Activated naive CD8-positive, alpha-beta T cell treated with anti-CD3 and anti-CD28 coated beads for 36 hours (primary cell): ENCODE measurements at places on chromosomes 2 and 18.

DNA sequence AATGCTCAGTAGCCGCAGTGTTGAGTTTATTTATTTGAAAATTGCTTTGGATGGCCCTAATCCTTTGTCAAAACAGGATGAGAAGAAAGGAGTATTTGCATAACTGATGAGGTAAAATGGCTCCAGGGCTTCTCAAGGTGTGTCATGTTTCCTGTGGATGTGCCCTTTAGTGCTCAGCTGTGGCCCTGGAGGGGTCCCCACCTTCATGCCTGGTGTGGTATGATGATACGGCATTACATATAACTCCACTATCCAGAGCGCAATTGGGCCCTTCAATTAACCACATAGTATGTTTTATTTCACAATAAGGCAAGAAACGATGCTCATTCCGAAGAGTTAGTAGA lies 39.8 kb upstream of the TMEM178A start:
- no peak for DNase-seq

DNA sequence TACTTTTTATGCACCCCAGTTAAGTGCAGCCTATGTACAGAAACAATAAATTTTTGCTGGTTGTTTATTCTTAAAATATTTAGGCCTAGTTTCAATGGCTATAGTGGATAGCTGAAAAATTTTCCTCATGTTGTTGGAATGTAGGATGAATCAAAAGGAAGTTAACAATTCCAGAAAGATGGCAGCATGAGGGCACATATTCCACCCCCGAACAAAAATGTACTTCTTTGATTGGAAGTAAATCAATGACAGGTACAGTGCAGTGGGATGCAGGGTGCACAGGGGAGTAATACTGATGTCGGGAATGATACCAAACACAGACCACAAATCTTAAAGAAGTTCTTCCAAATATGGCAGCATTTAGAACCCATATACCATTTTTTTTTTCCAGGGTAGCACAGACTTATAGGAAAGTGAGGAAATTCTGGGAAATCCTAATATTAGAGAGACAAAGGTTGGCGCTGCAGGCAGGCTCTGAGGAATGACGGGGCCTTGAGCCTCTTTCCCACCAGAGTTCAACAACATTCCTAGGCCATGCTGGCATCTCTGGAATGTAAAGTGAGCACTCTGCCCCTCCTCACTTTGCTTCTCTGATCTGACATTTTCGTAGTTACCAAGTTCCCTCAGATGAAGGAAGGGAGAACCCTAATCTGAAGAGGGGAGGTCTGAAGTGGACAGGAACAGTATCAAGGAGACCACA lies 36.6 kb upstream of the IKZF2 start:
- no peak for DNase-seq

DNA sequence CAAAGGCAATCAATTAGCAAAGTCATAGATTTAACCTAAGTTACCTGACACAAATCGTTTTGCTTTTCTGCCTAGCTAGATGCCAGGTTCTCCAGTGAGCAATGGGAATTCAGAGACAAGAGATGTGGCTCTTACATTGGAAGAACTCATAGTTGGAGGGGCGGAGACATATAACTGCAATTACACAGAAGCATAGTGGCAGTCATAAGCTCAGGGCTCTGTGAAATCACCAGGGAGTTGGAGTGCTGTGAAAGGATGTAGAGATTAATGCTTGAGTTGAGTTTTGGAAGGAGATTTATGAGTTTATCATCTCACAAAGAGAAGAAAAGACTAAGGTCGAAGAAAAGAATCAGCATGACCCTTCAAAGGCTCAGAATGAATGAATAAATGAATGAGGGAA lies 457.2 kb upstream of the TRIB2 start:
- DNase-seq: no peak

GRCh38 chr2:134712736-134713135 lies 6.1 kb downstream of the TMEM163 start:
- DNase-seq: no peak

GRCh38 chr2:29663268-29663667 lies 258.1 kb downstream of the ALK start:
- DNase-seq: no peak

DNA sequence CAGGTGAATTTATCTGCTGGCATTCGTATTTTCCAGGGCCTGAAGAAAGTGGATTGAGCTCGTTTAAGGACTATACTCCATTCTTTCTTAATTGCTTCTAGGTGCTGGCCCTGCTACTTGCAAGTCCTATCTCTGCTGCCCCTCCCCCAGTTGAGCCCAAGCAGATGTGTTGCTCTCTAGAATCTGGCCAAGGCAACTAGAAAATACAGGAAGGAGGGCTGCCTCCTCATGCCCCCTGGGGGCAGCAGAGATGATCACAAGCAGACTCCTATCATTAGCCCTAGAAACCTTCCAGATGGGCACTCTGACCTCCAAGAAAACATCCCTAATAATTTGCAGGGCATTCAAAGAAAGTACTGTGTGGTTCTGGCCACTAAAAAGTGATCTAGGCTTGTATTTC lies 72.5 kb upstream of the CYP26B1 start:
- no peak for DNase-seq

DNA sequence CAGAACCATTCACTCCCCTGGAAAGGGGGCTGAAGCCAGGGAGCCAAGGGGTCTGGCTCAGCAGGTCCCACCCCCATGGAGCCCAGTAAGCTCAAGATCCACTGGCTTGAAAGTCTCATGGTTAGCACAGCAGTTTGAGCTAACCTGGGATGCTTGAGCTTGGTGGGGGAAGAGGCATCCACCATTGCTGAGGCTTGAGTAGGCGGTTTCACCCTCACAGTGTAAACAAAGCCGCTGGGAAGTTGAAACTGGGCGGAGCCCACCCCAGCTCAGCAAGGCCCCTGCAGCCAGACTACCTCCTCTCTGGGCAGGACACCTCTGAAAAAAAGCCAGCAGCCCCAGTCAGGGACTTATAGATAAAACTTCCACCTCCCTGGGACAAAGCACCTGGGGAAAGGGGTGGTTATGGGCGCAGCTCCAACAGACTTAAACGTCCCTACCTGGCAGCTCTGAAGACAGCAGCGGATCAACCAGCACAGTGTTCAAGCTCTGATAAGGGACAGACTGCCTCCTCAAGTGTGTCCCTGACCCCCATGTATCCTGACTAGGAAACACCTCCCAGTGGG lies 14.7 kb upstream of the TTC32 start:
- DNase-seq: no peak

DNA sequence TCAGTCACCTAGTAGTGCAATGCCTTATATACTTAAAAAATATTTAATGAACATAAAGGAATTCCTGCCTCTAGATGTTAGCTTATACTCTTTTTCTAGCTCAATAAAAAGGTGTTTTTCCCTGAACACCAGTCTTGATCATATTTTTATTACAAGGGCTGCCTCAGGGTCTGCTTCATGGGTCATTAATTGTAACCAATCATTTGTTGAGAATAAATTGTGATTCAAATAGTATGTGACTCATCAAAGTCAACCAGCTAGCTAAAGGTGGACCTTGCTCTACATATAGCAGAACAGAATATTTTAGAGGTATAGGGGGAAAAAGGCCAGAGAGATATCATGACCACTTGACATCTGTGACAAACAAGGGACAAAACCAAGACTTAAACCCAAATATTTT lies 114.0 kb downstream of the PIK3C3 start:
- DNase-seq: no peak

DNA sequence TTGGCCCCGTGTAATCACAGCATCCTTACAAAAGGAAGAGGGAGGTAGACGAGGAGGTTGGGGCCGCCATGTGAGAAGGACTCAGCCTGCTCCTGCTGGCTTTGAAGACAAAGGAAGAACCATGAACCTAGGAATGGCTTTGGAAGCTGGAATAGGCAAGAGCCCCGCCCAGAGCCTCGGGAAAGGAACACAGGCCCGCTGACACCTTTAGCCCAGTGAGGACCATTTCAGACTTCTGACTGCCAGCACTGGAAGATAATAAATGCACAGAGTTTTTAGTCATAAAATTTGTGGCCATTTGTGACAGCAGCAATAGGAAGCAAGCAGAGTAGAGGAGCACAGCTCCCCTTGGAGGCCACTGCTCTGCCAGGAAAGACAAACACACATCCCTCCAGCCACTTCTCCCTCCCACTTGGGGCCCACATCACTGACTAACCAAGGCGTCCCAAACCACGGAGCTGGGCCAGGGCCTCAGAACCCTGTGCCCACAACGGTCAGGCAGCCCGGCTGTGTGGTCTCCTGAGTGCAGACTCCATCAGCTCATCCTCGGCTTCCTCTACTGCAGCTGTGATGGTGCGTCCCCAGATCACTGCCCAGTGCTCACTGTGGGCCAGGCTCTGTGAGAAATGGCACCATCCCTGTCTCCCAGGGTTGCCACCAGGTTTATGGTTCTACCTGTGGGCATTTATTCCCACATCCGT lies 39.7 kb downstream of the TFCP2L1 start:
- no peak for DNase-seq

DNA sequence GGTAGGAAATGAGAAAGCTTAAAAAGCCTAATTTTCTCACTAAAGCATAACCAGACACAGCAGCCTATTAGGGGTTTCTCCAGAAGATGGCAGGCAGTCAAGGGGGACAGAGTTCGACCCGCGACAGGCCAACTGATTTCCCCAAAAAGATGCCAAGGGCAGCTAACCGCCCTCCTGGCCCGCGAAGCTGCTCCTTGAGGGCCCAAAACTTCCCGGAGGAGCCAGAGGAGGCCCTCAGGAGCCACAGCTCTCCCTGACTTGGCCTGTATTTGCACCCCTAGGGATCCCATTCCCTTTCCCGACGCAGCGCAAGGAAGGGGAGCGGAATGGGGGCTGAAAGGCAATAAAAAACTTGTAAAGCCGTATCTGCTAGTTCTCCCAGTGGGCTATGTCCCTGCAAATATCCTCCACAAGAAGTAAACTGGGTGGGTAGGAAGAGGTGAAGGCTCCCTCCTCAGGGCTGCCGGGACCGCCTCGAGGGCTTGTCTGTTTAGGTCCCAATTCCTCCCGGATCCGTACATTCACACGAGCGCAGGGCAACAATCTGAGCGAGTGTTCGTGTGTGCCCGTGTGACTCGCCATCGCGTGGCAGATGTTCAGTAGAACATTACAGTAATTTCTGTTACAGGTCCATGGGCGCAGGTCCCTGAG lies 756 bp upstream of the NAGK start:
- peak; percentile 9 for DNase-seq

- DNase-seq: no peak
These were observed 18.8 kb upstream of the TNS1 start for GRCh38 chr2:218021536-218022071.

GRCh38 chr2:88018909-88019308 lies 2.6 kb upstream of the RNU2-63P start:
- DNase-seq: no peak

- no peak for DNase-seq
These were observed 766.3 kb downstream of the SLC4A3 start for GRCh38 chr2:220393711-220394110.

DNA sequence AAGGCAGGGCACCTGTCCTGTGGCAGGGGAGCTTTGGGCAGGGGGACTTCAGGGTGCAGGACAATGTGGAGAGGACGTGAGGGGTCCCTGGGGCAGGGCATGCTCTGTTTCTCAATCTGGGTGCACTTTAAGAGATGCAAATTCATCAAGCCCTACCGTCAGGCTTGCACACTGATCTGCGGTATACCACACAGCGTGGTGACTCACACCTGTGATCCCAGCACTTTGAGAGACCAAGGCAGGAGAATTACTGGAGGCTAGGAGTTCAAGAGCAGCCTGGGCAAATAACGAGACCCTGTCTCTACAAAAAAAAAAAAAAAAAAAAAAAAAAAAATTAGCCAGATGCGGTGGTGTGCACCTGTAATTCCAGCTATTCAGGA lies 10.2 kb upstream of the GPC1 start:
- DNase-seq: no peak

DNA sequence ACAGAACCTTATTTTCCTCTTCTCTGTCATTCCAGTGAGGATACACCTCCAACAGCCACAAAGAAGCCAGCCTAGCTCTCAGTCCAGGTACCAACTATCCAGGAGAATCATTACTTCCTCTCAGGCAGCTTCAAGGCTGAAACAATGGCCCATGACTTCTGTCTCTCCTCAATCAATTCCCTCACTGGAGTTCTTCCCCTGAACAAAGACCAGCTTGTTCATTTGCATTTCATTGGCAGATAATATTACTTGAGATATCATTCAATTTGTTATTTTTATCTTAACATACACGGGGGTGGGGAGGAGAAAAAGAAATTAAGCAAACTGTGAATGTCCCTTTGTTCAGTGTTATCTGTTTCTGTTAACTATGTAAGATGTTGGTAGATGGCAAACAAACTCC lies 44.0 kb downstream of the CCDC141 start:
- DNase-seq: no peak

DNA sequence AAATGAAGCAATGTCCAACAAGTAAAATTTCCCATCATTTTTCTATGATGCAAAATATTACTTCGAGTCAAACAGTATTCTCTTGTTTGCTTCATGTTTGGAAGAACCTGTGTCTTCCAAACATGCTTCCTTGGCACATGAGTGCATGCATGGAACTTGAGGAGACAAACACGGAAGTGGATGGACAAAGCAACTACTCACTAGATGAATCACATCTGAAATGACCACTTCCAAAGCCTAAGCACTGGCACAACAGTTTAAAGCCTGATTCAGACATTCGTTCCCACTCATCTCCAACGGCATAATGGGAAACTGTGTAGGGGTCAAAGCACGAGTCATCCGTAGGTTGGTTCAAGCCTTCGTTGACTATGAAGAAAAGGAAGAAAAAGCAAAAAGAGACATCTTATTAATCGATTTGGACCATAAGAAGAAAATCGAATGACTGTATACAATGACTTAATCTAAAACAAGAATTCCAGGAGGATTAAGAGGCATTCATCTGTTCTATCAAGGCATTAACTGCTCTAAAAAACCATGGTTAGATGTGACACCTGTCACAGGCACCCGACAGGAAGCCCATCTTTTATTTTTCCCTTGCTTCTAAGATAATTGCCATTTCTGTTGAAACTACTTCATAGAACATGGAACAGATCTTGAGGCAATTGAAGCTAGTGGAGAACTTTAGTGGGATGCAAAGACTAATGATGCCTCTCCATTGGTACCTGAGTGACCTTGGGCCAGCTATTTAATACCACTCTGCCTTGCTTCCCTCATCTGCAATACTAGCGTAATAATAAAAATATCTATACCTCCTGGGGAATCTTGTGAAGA lies 56.0 kb downstream of the ATIC start:
- DNase-seq: no peak

- DNase-seq: no peak
These were observed at the start of gene SLC14A1 for GRCh38 chr18:45723567-45724355. Gene SLC14A1, plus strand, starts transcription at chr18:45724181. Its CDS starts 6,140 bp downstream, at chr18:45730321.

GRCh38 chr18:44495151-44495550 lies 185.5 kb upstream of the SETBP1 start:
- no peak for DNase-seq

- DNase-seq: no peak
These were observed 65.5 kb downstream of the CABLES1 start for GRCh38 chr18:23200756-23201155.

- no peak for DNase-seq
These were observed 129.8 kb downstream of the AFF3 start for GRCh38 chr2:100012561-100012960.

GRCh38 chr2:54845094-54845493 lies 121.6 kb downstream of the EML6 start:
- DNase-seq: no peak

GRCh38 chr2:226888971-226889370 lies 53.1 kb downstream of the RHBDD1 start:
- no peak for DNase-seq
